Neural crest cell (in vitro differentiated cells): ENCODE measurements at places on chromosomes 3 and 15.

DNA sequence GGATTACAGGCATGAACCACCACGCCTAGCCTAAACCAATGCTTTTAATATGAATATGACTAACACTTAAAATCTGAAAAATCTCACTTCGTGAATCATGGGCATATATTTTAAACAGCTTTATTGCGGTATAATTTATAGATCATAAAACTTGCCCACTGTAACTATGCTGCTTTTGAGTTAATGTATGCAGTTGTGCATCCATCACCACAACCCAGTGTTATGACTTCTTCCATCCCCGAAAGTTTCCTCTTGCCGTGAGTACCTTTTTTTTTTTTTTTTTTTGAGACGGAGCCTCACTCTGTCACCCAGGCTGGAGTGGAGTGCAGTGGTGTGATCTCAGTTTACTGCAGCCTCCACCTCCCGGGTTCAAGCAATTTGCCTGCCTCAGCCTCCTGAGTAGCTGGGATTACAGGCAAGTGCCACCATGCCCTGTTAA is 7.1 kb downstream of the KAT2B start:
- no peak for DNase-seq

GRCh38 chr3:12185172-12185710 is 26.5 kb upstream of the TIMP4 start:
- no peak for DNase-seq

DNA sequence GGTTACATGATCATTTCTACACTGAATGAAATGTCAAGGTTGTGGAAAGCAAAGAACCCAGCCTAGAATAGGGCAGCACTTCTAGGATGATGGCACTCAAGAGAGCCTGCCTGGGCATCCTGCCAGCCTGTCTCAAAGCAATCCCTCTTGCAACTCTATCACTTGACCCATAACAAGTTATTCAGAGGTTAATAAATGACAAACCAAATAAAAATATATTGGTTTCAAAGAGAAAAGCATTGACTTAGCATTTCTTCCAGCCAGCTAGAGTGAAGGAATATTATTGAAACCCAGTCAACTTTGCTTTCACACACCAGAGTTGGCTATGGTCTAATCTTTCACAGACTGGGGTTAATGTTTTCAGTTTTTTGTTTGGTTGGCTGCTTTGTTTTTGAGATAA is 214.6 kb upstream of the UBE2E2 start:
- no peak for DNase-seq

DNA sequence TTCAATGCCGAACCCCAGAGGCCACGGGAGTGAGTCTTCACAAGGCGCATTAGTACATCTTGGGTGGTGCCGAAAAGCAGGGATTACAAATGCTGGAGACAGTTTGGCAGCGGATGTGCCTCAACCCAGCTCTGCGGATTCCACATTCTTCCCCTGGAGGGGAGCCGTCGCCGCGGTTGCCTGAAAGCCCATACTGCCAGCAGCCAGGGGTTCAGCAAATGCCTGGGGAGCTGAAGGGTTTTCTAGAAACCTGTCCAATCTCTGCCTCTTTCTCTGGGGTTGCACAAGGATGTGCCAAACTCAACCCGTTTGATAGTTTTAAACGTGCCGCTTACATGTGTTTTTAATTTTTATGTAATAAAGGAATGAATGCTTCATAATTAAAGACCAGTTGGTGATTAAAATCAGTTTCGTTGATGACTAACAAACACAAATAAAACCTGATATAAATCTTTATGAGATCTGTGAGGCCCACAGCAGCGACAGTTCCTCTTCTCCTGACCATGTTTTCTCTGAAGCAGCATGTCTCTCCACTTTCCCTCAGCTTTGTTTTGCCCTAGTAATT is 74.6 kb upstream of the LEKR1 start:
- no peak for DNase-seq

- DNase-seq, result no peak
Observed at GRCh38 chr15:79989682-79990081, 18.7 kb upstream of the BCL2A1 start.

DNA sequence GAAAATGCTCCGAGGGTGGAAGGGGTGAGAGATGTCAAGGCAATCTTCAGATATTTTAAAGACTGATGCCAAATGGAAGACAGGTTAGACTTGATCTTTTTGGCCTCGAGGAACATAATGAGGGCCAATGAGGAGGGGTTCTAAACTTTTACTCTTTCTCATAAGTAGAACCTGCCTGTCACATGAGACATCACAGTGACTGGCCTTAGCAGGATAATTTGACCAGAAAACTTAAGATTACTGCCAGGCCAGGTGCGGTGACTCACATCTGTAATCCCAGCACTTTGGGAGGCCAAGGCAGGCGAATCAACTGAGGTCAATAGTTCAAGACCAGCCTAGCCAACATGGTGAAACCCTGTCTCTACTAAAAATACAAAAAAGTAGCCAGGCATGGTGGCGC is 12.2 kb downstream of the TM4SF4 start:
- no peak for DNase-seq

- DNase-seq, result no peak
Observed at GRCh38 chr3:153173758-153174516, 11.9 kb downstream of the RAP2B start.

DNA sequence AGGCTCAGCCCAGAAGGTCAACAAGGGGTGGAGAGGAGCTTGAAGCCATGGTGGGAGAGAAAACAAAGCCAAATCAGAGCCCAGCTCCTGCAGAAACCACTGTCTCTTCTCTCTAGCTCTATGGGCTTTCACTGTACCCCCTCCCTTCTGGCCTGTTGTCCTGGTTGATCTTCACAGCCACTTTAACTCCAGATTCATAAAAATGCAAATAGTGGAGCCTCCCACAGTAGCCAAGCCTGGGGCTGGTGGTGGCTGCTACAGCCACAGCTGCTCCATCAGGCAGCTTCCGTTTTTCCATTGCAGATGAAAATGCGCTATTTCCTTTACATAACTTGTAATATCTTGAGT is 20.7 kb upstream of the CAV3 start:
- no peak for DNase-seq

- DNase-seq, result no peak
Observed at GRCh38 chr3:151035072-151035471, 50.4 kb upstream of the MED12L start.

DNA sequence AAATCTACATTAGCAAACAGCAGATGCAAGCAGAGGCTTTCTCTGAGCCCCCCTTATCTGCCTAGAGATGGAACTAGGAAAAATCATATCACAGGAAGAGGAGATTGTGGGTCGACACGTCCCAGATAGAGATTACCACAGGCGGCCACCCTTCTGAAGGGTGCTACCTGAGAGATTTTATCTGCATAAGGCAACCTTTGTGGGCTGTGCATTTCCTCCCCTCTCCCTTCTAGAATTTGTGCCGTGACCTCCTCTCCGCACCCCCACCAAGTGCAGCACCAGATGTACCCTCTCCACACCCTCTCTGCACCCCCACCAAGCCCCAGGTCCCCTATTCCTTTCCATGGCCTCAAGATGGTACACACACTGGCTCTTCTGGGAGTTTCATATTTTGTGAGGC is 27.4 kb downstream of the METTL6 start:
- DNase-seq, result no peak

DNA sequence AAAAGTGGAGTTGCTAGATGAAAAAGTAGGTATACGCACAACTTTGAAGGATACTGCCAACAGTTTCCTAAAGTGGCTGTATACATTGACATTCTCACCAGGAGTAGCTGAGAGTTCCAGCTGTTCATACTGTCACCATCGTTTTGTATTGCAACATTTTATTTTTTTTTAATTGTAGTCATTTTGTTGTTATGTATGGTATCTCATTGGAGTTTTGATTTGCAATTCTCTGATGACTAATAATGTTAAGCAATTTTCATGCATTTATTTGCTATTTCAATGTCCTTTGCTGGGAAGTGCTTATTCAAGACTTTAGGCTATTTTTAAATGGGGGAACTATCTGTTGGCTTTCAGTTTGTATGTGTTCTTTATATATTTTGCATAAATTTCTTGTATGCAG is 185.1 kb upstream of the TGFBR2 start:
- DNase-seq, result no peak

DNA sequence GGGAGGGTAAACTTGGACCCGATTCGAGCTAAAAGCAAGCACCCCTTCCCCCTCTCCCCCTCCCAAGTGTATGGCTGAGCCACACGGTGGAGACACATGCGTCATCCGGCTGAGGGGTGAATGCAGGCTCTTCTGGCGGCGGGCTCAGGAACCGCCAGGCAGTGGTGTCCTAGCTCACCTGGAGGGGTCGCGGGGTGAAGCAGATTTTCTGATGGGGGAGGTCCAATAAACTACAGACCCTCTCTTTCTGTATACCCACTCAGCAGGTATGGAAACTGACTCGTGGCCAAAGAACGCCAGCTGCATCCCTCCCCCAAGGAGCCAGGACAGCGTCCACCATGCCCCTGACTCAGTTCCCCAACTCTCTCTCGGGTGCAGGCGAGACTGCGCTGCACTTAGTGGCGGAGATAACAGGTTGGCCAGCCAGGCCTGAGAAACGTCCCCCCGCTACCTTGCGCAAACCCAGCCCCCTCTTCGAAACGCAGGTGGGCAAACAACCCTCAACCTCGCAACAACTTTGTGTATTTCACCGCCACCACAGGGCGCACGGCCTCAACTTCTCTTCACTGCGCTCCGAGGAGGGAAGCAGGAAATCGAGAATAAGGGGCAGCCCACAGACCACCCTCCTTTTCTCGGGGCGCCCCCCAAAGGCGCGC is 1.3 kb downstream of the MAGI1 start:
- DNase-seq, result peak; percentile 11

DNA sequence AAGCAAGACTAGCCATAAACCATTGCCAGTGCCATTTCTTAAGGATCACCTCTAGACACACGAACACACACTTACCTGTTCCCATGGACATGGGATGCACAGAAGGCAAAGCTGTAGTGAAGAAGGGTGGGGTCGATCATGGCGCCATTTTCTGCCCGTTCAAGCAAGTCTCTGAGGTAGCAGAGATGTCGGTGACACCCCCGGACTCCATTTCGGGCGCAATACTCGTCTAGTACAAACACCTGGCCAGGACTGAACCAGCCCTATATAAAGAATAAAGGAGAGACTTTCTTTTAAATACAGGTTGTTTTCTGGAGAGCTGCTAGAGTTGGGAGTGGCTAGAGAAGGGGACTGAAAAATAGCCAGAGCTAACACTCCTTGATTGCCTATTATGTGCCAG is 159.4 kb upstream of the FEZF2 start:
- no peak for DNase-seq

DNA sequence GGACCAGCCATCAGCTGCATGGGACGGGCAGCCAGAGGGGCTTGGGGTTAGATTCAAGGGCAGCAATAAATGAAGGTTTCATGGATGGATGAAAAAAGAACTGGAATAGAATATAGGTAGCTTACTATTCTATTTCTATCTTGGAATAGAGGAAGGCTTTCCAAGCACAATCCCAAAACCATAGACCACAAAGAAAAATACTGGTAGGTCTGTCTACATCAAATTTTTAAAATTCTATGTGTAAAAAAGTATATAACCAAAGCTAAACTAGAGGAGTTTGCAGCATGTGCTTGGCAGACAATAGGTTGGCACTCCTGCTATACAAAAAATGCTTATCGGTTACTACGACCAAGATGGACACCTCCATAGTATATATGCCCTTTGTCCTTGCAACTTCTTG is 7.2 kb upstream of the FBLN2 start:
- DNase-seq, result no peak

GRCh38 chr3:72193771-72194430 is 409.0 kb upstream of the PROK2 start:
- no peak for DNase-seq

DNA sequence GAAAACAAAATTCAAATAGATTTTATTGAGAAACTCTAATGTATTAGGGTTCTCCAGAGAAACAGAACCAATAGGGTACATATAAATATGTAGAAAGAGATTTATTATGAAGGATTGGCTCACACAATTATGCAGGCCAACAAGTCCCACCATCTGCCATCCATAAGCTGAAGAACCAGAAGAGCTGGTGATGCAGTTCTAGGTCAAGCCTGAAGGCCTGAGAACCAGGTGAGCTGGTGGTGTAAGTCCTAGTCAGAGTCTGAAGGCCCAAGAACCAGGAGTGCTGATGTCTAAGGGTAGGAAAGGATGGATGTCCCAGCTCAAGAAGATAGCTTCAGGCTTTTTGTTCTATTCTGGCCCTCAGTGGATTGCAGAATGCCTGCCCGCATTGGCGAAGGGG is 2.6 kb upstream of the NFKBIZ start:
- no peak for DNase-seq

DNA sequence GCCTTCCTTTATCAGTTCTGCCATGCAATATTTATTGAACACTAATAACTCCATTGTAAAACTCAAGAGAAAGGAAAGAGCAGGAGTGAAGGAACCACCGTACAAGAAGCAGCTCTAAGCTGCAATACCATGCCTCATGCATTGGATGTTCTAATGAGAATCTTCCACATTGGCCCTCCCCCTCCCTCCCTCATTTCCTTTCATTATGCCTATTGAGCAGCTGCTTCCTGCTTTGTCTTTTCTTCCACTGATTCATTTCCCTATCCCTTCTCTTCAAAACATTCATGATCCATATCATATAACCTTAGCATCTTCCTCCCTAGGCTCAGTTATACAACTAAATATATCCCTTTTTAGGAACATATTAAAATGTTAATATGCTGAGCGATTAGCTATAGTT is 698.7 kb upstream of the GOLIM4 start:
- DNase-seq, result no peak

- DNase-seq, result no peak
Observed at GRCh38 chr3:65149877-65150276, 462.1 kb upstream of the ADAMTS9 start.

DNA sequence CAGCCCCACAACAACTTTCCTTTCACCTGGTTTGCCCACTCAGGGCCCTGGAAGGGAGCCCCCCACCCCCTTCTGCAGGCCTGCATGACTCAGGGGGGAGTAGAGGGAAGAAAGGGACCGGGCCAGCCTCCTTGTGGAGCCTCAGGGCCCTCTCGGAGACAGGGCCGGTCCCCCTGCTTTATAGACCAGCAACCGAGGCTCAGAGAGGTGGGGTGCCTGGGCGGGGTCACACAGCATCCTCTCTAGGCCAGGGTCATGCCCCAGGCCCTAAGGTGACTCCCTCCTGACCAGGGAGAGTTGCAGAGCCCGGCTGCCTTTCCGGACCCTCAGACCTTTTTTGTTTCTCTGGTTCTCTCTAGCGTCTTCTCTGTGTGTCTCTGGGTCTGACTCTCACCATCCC is 211.3 kb downstream of the TBC1D2B start:
- no peak for DNase-seq

GRCh38 chr3:43288366-43288765 is 2.0 kb downstream of the SNRK start:
- no peak for DNase-seq

- DNase-seq, result peak; percentile 45
Observed at GRCh38 chr15:84079885-84080777, 155.4 kb upstream of the GOLGA6L4 start.

GRCh38 chr3:58003093-58003492 is 5.1 kb upstream of the FLNB start:
- DNase-seq, result no peak
